ENCODE measurements at places on chromosomes 7 and 10. TPM values are rescaled to one million over a fixed set of nuclear protein-coding genes. Genes with fewer than 3 reads are reported as not detected.

DNA sequence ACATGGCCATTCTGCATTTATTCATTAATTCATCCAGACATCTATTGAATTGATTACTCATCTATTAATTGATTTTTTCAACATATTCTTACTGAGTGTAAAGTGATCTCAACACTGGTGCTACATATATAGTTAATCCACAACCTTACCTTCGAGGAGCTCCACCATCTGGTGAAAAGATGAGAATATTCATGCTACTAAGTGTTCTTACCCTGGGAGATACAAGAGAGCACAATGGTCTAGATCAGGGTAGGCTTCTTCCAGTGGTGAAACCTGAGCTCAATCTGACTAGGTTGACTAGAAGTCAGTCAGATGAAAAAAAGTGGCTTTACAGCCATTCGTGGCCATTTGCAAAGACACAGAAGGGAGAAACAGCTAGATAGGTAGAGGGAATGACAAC is 507.4 kb downstream of the ANKRD7 start:
- no peak for DNase-seq

DNA sequence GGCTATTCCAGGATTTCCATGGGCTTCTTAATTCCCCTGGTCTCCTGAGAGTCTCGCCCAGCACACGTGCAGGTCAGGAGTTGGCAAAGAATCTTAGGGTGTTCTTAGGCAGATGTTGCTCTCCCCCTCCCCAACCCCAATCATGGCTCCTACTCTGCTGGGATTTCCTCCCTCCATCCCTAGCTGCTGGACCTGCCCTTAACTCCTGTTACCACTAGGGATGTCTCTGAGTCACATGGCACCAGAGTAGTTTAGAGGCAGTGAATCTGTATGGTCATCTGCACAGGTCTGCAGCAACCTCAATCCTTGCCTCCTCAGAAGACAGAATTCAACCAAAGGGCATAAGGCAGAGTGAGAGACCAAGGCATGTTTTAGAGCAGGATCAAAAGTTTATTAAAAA is 51.8 kb upstream of the CHST3 start:
- no peak for DNase-seq

Gene CFAP46
- 0.53 TPM for total RNA-seq

DNA sequence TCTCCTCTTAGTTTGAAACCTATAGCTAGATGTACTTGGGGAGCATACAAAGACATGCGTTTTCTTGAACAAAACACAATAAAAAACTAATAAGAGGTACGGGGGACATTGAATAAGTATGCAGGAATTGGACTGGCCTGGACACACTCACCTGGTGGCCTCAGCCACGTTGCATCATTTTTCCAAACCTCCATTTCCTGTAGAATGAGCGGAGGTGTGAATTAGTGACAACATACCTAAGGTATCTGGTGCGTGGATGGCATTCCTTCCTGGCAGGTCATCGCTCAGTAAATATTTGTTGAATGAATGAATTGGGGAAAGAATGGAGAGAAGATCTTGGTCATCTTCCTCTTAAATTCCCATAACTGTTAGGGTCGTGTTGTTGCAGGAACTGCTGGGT is 103.2 kb upstream of the CTBP2 start:
- no peak for DNase-seq

DNA sequence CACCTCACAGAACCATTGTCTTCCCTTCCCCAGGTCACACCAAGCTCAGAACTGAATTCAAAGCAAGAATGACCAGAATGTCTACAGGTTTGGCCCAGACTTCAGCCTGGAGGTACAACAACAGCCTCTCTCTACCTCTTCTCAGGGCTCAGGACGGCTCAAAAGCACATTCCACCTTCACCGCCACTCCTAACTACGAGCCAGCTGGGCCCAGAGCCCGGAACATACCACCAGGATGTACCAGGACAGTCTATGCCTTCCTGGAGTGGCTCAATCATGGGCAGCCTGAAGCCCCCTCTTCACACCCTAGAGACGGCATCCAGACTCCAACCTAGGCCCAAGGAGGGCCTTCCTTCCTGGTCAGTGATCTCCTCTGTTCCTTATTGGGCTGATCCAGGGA is 41.6 kb downstream of the ANXA8 start:
- DNase-seq = no peak

Gene DDC
- 2.0 TPM for total RNA-seq

Gene EGR2
- 2.3 TPM for total RNA-seq

DNA sequence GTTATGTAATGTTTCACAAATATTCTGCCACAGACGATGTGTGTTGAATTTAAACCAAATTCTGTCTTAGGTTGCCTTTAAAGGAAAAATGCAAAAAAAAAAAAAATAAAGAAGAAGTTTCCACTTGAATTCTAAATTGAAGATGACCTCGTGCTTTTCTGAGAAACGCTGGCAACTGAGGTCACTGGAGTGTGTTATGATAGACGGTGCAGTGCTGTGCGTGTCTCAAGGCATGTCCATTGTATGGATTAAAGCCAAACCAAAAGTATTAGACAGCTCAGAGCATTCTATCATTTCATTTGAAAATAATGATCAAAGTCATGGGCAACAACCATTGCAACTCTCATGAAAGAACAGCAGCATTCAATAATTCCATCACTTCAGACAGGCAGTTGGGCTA is 483.9 kb downstream of the GRM8 start:
- DNase-seq = no peak
